ENCODE measurements at places on chromosomes 5 and 9.

GRCh38 chr5:126097876-126098275 is 325.3 kb upstream of the GRAMD2B start:
- DNase-seq, result no peak

DNA sequence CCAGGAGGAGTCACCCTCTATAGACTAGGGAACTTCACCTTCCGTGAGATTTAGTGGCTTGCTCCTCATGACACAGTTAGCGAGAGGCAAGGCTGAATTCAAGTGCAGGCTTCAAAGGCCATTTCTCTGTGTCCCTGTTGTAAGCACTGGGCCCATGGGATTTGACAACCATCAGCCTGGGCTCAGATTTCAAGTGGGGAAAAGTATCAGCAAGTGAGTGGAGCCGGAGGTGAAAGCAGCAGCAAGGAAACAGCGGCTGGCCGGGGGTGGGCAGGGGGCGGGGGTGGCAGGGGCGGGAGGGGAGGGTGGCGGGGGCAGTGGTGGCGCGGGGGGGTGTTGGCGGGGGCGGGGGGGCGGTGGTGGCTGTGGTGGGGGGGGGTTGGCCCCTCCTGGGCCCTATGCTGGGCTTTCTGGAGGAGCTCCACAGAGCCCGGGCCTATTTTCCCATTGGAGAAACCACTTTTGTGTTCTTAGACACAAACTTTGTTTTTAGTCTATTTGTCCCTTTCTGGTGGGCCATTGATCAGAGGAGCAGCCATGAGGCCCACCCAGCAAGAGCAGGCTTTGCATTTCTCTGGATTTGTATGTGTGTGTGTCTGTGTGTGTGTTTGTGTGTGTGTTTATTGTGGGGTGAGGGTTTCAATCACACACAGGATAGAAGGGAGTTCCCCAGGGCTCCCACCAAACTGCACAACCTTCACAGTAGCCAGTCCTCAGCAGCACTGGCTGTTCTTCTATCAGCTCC is 165.4 kb upstream of the RAI14 start:
- DNase-seq, result no peak

GRCh38 chr5:151667083-151667482 is 19.6 kb downstream of the SPARC start:
- no peak for DNase-seq

GRCh38 chr5:110478895-110479294 is 247.6 kb downstream of the TMEM232 start:
- DNase-seq, result no peak

DNA sequence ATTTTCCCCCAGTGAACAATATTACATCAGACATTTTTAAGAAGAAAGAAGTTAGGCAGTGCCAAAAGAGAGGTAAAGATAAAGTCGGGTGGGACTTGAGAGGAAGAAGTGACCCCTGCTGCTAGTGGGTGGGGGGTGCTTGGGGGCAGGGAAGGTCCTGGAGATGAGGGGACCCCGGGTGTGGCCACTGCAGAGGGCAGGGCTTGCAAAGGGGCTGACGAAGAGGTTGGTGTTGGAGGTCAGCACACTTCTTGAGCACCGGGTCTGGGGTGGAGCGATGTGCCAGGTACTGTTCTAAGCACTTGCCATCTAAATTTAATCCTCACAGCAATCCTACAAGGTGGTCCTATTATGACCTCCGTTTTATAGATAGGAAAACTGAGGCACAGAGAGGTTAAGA is 62.0 kb downstream of the AMBP start:
- no peak for DNase-seq

DNA sequence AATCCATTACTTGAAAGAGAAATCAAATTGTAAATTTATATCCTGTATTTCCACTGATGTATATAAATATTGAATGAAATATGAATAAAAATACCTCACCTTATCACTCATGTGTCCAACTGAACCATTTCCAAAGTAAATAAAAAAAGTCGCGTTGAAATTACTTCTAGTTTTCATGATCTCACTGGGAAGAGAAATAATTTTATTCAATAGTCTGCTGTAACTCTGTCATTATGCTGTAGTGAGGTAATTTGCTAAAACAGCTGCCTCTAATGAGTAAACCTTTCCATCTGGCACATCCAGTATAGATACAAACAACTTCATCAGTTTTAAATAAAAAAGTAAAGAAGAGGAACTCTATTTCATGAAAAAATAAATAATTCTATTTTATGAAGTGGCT is 611.5 kb downstream of the ZNF608 start:
- DNase-seq, result no peak

- DNase-seq, result no peak
Observed at GRCh38 chr5:154118893-154119336, 71.6 kb upstream of the GALNT10 start.

GRCh38 chr9:133113949-133114885 is 6.8 kb downstream of the RALGDS start:
- DNase-seq, result no peak

DNA sequence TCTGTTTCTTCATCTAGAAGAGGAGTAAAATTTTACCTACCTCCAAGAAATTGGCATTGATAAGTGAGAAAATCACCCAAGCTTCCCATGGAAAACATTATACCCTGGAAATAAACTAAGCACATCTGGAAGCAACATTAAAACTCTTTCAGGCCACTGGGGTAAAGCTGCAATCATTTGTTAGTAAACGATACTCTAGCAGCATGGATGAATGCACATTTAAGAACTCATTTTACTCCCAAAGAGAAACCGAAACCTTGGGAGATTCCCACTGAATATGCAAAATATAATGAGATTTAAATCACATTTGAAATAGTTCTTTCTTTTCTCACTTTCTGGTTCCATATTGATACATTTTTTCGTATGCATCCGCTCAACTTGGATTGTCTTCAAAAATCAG is 467.5 kb downstream of the EFNA5 start:
- DNase-seq, result no peak

GRCh38 chr5:28685794-28686193 is 1647.4 kb upstream of the CDH9 start:
- no peak for DNase-seq

DNA sequence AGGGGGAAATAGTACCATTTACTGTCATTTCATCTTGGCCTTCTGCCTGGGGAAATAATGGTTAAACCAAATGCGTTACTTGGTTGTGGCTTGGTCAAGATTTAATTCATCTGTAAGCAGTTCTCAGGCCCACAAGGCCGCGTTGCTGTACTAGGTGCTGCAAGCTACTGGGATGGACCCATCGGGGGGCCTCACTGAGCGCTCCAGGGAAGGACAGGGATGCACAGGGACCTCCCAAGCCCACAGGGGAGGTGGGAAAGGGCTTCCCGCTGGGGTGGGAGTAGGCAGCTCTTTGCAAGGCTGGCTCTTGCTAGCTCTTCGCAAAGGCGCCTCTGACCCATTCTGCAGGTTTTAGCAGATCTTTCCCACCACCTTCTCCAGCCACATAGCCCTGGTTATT is 8.0 kb downstream of the GFPT2 start:
- no peak for DNase-seq

DNA sequence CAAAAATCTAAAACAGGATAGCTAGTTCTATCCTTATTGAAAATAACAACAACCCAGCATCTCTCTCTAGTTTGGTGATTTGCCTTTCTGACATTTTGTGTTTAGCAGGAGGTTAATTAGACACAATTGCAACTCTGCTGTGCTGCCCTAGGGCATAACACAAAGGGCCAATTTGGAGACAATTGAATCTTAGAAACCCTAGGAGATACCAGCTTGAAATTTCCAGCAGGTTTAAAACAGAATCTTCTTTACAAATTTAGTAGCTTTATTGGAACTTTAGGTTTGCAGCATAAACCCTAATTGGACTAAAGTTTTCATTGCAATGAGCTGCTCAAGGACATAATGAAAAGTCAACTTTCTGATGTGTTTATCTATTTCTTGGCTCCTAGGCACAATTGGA is 166.7 kb upstream of the FER start:
- DNase-seq, result no peak

DNA sequence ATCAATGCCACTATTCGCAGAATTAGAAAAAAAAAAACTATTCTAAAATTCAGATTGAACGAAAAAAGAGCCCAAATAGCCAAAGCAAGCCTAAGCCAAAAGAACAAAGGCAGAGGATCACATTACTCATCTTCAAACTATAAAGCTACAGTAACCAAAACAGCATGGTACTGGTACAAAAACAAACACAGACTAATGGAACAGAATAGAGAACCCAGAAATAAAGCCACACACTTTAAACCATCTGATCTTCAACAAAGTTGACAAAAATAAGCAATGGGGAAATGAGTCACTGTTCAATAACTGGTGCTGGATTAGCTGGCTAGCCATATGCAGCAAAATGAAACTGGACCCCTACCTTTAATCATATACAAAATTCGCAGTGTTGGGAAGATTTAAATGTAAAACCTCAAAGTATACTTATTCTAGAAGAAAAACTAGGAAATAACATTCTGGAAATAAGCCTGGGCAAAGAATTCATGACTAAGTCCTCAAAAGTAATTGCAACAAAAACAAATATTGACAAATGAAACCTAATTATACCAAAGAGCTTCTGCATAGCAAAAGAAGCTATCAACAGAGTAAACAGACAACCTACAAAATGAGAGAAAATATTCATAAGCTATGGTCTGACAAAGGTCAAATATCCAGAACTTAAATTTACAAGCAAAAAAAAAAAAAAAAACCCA is 153.7 kb downstream of the NDUFS4 start:
- no peak for DNase-seq

GRCh38 chr5:119930490-119930889 is 301.1 kb downstream of the FAM170A start:
- DNase-seq, result no peak

- DNase-seq, result no peak
Observed at GRCh38 chr9:129486756-129487657, 133.9 kb downstream of the C9orf50 start.

DNA sequence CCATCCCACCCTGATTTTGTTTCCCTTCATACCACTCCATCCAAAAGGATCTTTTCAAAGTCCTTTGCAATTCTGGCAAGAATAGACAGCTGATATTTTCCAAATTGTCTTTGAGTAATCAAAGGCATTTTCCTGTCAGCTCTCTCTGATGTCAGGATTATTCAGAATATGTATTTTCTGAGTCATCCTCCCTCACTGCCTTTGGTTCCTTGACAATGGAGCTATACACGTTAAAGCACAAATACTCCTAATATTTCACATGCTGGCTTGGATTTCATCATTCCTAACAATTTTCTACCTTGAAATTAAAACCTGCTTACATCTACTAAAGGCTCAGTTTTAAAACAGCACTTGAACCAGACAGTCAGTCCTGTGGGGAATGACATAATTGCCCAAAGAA is 379.4 kb downstream of the GADD45G start:
- DNase-seq, result no peak

DNA sequence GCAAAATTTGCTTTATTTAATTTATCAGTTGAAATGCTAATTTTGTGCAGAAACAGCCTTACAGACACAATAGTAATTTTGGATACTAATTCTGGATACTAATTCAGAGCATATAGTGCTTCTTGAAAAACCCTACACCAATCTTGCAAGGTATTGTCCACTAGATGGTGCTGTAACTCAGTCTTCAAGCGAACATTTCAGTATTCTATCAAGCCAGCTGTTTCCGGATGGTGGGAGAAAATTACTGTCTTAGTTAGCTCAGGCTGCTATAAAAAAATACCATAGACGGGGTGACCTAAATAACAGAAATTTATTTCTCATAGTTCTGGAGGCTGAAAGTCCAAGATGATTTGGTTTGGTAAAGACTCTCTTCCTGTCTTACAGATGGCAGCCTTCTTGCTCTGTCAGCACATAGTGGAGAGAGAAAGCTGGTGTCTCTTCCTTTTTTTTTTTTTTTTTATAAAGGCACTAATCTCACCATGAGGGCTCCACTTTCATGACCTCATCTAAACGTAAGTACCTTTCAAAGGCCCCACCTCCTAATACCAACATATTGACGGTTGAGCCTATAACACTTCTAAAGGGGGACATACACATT is 1306.5 kb upstream of the CDH9 start:
- no peak for DNase-seq

- no peak for DNase-seq
Observed at GRCh38 chr9:79812507-79813257, 240.9 kb downstream of the TLE4 start.

- peak; percentile 51 for DNase-seq
Observed at GRCh38 chr5:170302653-170303501, 5.3 kb upstream of the LCP2 start.

DNA sequence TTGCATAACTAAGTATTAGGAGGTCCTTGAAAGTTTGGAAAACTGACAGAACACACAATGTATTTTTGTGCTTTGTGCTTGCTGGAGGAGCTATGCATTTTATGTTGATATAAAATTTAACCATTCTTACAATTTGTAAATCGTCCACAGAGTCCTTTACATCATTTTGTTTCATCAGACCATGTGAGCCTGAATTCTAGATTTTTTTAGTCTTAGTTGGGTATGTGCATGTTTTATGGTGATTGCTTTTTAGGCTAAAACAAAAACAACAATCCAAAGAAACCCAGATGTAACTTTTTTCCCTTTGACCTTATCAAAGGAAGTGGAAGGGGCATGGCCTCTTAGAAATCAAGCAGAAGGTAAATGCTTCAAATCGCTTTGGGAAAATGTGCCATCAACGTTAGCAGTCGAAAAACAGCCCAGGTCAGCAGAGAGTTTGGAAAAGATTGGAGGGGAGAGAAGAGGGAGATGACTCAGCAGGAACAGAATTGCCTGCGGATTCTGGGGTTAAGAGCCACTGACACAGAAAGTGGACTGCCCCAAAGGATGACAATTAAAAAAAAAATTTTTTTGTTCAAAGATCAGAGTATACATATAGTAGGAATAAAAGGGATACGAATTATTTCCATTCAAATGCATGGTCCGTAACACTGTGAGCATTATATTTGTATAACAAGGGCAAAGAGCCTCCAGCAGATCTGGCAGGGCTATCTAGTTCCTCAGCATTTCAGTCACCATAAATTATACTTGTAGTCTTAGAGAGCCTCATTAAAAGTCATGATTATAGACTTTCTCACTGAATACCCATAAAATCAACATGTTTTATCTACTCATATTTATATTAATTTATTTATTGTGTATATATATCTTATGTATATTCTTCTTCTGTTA is 253.5 kb upstream of the HAPLN1 start:
- no peak for DNase-seq

DNA sequence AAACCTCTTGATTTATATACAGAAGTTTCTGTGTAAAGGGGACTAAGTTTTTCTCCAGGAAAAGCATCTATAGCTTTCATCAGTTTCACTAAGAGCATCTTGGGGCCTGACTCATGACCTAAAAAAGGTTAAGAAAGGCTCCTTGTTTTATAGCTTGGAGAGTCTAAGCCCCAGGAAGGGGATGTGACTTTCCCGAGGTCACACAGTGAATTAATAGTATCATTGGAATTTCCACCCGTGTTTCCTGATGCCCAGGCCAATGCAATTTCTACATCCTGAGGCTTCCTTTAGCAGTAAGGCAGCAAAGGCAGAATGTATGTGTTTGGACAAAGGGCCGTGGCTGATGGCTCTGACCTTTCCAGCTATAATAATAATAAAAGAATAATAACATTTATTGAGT is 8.6 kb downstream of the MORN5 start:
- no peak for DNase-seq

DNA sequence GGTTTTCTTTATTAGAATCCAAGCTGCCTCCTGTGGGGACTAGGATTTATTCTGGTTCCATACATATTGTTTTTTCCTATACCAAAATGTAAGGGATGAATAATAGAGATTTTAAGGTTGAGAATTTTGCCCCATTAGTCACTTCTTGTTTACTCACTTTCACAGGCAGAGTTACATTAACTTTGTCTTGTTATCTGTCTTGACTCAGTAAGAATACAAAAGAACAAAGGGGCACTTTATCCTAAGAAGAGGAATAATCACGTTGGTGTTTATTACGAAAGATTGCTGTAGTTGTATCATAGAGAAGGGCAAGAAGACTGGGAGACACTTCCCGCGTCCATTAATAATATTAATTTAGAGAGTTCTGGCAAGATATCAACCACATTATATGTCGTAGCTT is 599.7 kb upstream of the FTMT start:
- DNase-seq, result no peak

- no peak for DNase-seq
Observed at GRCh38 chr9:91546574-91546973, 122.9 kb upstream of the NFIL3 start.
